ENCODE measurements at places on chromosomes 13 and 19. TPM values are rescaled to one million over a fixed set of nuclear protein-coding genes. Genes with fewer than 3 reads are reported as not detected.
A peak's percentile ranks its signal among the peaks of the same experiment; 100 is the strongest.

GRCh38 chr13:41962994-41963393 is 2.1 kb upstream of the VWA8 start:
- peak; percentile 37 for DNase-seq

GRCh38 chr19:51016798-51017683 is 2.5 kb downstream of the KLK10 start:
- peak; percentile 20 for DNase-seq

- DNase-seq = no peak
Observed at GRCh38 chr19:439167-439900, 21.5 kb downstream of the SHC2 start.

Gene TEKTIP1
- total RNA-seq = not detected

- no peak for DNase-seq
Observed at GRCh38 chr19:16951529-16951928, 62.7 kb downstream of the F2RL3 start.

DNA sequence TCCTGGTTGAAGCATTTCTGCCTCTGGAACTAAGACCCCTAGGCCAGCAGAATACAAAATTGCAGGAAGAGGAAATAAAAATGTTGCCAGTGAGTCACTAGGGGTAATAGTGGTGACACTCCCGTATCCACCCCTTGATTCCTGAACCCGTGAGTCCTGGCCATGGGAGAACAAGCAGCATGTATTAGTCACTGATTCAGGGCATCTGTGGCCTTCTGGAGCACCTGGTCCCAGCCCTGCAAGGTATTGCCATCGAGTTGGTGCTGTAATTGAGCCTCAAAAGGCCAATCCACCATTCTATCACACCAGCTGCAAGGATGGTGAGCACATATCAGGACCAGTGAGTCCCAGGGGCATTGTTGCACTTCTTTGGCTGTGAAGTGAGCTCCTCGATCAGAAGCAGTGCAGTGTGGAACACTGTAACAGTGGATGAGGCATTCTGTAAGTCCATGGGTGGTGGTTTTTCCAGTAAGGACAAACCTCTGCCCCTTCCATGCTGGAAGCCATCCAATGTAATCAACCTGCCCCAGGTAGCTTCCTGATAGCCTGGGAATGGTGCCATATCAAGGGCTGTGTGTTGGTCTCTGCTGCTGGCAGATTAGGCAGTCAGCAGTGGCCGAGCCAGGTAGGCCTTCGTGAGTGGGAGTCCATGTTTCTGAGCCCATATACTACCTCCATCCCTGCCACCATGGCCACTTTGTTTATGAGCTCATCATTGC is 39.6 kb downstream of the C1QTNF9 start:
- DNase-seq = no peak

Gene C5AR1
- total RNA-seq = not detected

Gene ZNF665
- total RNA-seq = not detected

Gene PRRG2
- total RNA-seq = 0.38 TPM

DNA sequence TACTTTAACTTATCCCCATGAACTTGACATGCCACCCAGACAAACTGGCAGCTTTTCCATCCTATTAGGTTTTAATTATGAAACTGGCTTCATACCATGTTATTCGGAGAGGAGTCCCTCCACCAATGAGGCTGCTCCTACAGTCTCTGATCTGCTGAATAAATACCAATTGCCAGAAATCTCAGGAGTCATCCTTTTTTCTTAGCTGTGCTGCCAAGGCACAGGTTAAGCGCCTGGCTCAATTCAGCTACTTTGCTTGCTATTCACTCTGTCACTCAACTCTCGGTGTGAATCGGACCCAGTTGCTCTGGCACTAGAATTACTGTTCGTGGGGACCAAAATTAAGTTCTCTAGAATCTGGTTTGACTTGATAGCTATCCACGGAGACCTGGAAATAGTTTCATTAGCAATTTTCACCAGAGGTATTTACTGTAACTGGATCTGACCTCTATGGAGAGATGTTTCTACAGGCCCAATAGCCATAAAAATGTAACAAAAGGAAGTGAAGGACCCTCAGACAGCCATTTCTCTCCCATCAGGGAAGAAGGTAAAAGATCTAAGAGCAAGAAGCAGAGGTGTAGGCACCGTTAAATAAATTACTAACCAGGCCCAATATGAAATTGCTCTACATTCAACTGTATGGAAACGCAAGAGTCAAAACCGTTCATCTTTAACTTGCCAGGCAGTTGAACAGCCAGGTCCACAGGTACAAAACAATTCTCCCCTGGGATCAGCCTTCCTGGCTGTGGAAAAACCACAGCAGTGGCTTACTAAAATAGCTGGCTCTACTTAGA is 5.4 kb downstream of the ZC3H4 start:
- DNase-seq = no peak
